ENCODE measurements at places on chromosomes 5 and 9.

- DNase-seq, result no peak
Observed at GRCh38 chr9:127446713-127447415, 4.3 kb downstream of the RPL12 start.

- DNase-seq, result no peak
Observed at GRCh38 chr9:79578891-79579290, 7.1 kb downstream of the TLE4 start.

GRCh38 chr5:93599001-93599379 lies 16.0 kb downstream of the NR2F1 start:
- DNase-seq, result no peak

DNA sequence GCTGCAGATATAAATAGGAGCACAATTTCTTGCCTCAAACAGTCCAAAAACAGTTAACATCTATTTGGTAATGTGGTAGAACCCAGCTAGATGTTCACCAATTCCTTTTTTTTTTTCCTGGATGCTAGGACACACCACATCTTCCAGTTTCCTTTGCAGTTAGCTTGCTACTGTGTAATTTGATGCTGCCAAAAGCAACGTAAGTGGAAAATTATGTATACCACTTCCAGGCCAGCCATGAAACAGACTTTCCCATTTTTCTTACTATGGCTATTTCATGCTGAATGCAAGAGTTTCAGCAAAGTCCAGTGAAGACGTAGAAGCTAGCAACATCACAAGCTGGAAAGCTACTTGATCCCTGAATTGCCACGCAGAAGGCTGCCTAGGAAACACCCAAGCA lies 667.2 kb downstream of the TLE1 start:
- no peak for DNase-seq

DNA sequence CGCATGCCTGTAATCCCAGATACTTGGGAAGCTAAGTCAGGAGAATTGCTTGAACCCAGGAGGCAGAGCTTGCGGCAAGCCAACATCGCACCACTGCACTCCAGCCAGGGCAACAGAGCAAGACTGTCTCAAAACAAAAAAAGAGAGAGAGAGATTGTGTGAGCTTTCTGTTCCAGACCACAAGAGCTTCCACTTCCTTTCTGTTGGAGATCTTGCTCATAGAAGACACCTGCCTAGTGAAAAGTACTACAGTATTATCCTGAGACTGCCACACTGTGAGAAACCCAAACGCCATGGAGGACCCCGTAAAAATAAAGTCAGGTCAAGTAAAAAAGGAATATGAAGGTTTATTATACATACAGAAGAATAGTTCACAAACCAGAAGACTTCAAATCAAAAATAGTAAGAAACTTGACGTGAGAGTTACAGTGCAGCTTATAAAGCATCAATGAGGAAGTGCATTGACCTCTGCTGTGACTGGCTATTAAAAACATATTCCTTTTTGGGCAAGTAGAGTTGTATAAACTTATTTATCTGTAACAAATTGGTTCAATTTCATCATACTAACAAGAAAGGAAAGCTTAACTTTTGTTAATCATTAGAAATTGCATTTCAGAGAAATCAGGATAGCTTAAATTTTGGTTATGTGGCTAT lies 4.3 kb upstream of the EMB start:
- no peak for DNase-seq

GRCh38 chr5:103624675-103625074 lies 62.1 kb upstream of the NUDT12 start:
- DNase-seq, result no peak
